ENCODE measurements at places on chromosomes 16 and 17. TPM values are rescaled to one million over a fixed set of nuclear protein-coding genes. Genes with fewer than 3 reads are reported as not detected.

SMIM5 gene
- not detected for total RNA-seq

RSAD1 gene
- 28.9 TPM for total RNA-seq

RAP1GAP2 gene
- total RNA-seq, result 9.0 TPM

GPR142 gene
- not detected for total RNA-seq

All from thoracic aorta endothelial cell (primary cell).